ENCODE measurements at places on chromosomes 1 and 21. TPM values are rescaled to one million over a fixed set of nuclear protein-coding genes. Genes with fewer than 3 reads are reported as not detected.

FYB2 gene
- 0.11 TPM for polyA plus RNA-seq

ASAP3 gene
- polyA plus RNA-seq = 49.8 TPM

RBM11 gene
- 0.09 TPM for polyA plus RNA-seq

HSD17B7 gene
- polyA plus RNA-seq = 12.1 TPM

AURKAIP1 gene
- 69.3 TPM for polyA plus RNA-seq

C4BPA gene
- polyA plus RNA-seq = 0.47 TPM

ATP6V1G3 gene
- not detected for polyA plus RNA-seq

TBX15 gene
- 60.9 TPM for polyA plus RNA-seq

C1orf87 gene
- polyA plus RNA-seq = 0.80 TPM

GABRD gene
- polyA plus RNA-seq = 1.0 TPM

KLF17 gene
- 0.13 TPM for polyA plus RNA-seq

XCL2 gene
- 0.27 TPM for polyA plus RNA-seq

PRRX1 gene
- polyA plus RNA-seq = 167 TPM

SLC6A17 gene
- polyA plus RNA-seq = 0.25 TPM

NGF gene
- 1.9 TPM for polyA plus RNA-seq

HSD3B2 gene
- not detected for polyA plus RNA-seq

KCNJ9 gene
- 0.10 TPM for polyA plus RNA-seq

NPR1 gene
- 12.7 TPM for polyA plus RNA-seq

PTCH2 gene
- polyA plus RNA-seq = 10.9 TPM

CNKSR1 gene
- polyA plus RNA-seq = 4.2 TPM

MAP3K21 gene
- polyA plus RNA-seq = 0.20 TPM
